Dorsolateral prefrontal cortex (tissue), 122 donors: ENCODE measurements at places on chromosomes 1 and 21.

DNA sequence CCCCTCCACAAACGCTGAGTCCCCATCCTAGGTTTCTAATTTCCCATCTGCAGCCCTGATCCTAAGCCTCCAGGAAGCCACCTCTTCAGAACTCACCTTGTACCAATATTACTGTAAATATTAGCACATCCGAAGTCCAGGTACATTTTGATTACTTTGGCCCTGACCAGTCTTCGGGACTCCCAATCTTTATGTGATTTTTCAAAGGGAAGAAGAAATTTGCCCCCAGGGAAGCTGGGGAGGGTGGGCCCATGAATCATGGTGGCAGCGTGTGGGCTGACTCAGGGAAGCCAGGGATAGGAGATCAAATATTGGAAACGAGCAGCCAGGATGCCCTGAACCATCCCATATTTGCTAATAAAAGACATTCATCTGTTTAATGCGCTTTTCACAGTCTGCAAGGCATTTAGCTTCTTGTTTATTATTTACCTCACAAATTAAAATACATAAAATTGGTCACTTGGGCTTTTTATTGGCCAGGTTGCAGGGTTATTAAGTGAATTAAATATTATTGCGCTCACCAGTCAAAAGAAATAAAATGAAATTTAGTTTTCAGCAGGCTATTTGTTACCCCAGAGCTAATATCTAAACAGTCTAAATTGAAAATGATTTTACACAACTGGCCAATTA is 46.6 kb downstream of the KIAA0040 start:
- DNase-seq, result no peak

DNA sequence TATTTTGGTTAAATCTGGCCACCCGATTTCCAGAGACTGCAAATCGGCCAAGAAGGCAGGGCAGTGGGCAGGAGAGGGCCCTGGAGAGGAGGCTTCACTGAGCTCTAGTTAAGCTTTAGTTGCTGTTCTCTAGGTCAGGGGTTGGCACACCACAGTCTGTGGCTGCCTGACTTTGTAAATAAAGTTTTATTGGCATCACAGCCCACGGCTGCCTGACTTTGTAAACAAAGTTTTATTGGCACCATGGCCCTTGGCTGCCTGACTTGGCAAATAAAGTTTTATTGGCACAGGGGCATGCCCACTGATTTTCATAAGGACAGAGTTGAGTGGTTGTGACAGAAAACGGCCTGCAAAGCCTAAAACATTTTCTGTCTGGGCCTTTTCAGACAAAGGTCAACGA is 19.7 kb downstream of the AJAP1 start:
- no peak for DNase-seq

GRCh38 chr1:210697185-210697584 is 368.5 kb downstream of the HHAT start:
- no peak for DNase-seq

DNA sequence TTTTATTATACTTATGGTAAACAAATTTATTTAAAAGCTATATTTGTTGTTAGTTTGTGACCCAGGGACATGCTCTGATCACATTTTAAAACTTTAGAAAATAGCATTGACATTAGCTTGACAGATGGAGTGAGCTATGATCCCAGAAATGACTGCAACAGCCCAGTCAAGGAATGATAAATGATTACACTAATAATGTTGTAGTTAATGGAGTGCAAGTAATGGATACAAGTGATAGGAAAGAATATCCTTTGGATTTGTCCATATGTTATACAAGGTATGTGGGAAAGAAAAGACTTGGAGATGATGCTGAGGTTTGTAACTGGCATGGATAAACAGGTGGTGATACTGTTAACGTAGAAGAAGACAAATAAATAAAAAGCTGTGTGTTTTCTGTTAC is 1908.7 kb downstream of the MRPL39 start:
- no peak for DNase-seq

GRCh38 chr1:171898941-171899340 is 57.6 kb downstream of the DNM3 start:
- peak; percentile 82 for DNase-seq

GRCh38 chr1:96220651-96221050 is 500.9 kb upstream of the PTBP2 start:
- DNase-seq, result no peak

GRCh38 chr1:229207916-229208315 is 63.0 kb upstream of the RAB4A start:
- DNase-seq, result no peak

DNA sequence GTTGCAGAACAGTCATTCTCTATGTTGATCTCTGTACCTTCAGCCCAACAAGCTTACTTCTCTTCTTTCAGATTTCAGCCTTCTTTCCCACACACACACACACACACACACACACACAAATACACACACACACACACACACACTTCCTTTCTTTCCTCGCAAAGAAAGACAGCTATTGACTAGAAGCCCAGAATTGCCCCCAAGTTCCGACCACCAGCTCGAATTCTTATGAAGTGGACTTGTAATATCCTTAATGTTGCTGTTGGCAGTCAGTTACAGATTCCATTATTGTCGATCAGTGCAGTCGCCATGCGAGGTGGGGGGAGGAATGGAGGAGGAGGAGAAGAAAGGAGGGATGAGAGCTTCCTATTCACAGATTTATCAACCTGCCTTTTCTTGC is 125.5 kb downstream of the CLEC20A start:
- DNase-seq, result peak; percentile 29
